ENCODE measurements at places on chromosomes 3 and 15.

DNA sequence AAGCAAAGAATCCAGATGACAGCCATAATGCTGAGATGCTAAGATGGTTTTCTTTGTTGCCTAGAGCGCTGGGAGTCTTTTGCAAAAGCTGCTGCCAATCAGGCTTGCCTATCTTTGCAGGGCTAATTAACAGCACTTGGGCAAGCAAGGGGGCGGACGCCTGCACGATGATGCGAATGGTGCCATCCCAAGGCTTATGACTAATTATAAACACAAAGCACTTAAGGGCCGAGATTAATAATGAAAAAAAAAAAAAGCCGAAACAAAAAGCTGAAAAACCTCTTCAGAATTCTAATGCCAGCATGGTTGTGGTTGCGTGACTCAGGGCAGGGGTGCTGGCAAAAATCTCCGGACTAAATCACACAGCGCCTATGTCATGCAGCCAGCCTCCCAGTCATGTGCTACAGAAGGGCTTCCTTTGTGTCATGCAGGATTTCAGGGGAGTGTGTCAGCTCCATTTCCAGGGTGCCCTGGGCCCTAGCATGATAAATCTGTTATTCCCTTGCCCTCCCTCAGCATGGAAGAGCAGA lies 185.0 kb upstream of the ANKRD28 start:
- no peak for DNase-seq

DNA sequence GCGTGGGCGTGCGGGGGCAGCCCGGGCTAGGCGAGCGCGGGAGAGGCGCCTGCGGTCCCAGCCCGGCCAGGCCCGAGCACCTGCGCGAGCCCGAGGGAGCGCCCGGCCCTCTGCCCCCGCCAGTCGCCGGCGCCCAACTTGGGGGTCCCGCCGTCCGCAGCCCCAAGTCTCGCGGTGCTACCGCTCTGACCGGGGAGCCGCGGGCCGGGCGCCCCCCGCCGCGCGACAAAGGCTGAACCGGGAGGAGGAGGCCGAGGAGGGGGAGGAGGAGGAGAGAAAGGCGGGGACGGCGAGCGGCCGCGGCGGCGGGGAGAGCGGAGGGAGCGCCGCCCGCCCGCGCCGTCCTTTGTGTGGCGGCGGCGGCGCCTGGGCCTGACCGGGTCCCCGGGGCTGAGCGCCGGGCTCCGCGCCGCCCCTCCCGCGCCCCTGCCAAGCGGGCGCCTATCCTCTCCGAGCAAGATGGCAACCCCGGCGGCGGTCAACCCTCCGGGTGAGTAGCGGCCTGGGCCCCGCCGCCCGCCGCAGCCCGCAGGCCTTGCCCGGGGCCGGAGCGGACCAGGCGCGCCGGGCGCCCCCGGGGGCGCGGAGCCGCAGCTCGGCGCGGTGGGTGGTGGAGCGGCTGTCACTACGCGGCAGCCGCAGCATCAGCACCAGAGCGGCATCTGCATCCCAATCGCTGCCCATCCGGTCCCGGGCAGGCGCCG lies at the start of gene ARNT2:
TSS of gene ARNT2 (plus strand) at position 326 of the 704 bp plus-strand sequence. CDS start at position 460, 134 bp downstream.
- DNase-seq: no peak

GRCh38 chr3:52554026-52554755 lies 17.8 kb downstream of the UQCC5 start:
- DNase-seq: no peak

- DNase-seq: no peak
These were observed 305.4 kb upstream of the ROPN1 start for GRCh38 chr3:124297062-124297980.

- DNase-seq: no peak
These were observed 17.3 kb downstream of the FAIM start for GRCh38 chr3:138625707-138626365.

DNA sequence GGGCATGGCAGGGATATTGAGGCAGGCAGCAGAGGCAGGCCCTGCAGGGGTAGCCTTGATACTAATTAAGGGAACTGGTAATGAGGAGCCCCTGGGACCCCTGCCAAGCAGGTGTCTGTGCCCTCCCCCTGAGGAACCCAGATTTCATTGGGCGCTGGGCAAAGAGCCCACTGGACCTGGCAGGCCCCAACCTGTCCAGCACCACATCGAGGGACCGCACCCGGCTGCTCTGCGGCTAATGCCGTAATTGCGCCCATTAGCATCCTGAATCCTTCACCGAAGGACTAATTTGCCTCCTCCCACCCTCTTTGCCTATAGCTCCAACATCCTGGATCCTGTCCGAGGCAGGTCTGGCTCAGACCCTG lies 13.7 kb upstream of the SEMA3B start:
- no peak for DNase-seq

DNA sequence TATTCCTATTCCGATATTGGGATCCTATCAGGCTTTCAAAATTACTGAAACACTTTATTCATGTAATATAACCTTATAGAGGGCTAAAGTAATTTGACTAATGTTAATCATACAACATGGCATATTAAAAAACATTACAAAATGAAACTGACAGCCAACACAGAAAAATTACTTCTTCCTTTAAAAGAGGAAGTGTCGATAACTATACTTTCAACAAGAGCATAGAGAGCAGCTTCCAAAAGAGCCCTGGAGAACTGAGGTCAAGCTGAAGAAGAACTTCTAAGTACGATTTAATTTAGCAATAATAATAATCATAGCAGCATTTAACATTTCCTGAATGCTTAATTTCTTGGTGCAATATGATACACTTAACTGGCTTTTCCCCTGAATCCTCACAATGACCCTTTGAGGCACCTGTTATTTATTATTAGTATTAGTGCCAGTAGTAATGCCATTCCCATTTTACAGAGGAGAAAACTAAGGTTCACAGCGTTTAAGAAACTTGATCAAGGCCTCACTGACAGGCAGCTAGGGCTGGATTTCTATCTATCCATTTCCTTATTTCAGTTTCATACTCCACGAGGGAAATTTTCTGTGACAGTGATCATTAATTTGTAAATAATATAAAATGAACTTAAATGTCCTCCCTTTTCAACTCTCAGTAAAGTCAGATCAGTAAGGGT lies 181.6 kb downstream of the CFAP20DC start:
- DNase-seq: no peak

- no peak for DNase-seq
These were observed 95.0 kb upstream of the LIMD1 start for GRCh38 chr3:45499529-45499928.

DNA sequence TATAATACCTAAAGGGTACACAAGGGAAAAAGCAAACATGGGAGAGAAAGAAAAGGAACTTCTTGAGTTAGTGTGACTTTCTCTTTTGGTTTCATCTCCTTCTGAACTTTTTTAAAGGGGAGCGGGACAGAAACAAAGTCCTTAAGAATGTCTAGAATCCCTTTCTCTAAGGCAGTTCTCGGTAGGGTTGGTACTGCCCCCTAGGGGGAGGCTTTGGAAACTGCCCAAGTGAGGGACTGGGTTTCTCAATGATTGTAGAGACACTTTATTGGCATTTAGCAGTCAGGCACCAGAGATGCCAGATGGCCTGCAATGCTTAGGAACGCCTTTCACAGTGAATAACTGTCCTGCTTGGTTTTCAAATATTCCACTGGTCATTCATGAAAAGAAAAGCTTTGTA lies 172.7 kb downstream of the WDR72 start:
- DNase-seq: no peak
